ENCODE measurements at places on chromosomes 6 and 20.

DNA sequence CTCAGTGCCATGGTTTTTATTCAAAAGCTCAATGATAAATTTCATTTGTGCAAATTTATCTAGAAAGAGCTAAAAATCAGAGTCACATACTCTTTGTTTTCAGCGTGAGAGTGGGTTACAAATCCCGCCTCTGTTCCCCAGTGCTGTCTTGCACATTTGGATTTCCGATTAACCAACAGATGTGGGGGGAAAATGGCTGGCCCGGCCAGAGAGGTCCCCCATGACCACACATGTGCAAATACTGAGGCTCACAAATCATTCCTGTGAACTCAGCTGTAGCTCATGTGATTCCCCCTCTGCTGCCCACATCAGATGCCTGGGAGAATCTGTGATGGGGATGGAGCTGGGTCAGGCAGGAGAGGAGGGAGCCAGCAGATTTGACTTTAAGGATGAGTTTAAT lies 168.7 kb downstream of the PAX1 start:
- no peak for ATAC-seq

DNA sequence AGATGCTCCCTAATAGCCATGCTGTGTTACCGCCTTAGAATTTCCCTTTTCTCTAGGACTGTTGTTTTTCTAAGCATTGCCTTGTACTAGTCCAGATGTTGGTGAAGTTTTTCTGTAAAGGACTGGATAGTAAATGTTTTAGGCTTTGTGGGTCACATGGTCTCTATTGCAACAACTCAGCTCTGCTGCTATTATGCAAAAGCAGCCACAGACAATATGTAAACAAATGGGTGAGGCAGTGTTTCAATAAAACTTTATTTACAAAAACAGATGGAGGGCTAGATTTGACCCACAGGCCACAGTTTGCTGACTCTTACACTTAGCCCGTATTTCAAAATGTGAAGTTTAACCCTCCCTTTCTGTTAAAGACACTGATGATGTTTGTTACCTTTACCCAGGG lies 207.6 kb upstream of the MYLIP start:
- no peak for ATAC-seq

DNA sequence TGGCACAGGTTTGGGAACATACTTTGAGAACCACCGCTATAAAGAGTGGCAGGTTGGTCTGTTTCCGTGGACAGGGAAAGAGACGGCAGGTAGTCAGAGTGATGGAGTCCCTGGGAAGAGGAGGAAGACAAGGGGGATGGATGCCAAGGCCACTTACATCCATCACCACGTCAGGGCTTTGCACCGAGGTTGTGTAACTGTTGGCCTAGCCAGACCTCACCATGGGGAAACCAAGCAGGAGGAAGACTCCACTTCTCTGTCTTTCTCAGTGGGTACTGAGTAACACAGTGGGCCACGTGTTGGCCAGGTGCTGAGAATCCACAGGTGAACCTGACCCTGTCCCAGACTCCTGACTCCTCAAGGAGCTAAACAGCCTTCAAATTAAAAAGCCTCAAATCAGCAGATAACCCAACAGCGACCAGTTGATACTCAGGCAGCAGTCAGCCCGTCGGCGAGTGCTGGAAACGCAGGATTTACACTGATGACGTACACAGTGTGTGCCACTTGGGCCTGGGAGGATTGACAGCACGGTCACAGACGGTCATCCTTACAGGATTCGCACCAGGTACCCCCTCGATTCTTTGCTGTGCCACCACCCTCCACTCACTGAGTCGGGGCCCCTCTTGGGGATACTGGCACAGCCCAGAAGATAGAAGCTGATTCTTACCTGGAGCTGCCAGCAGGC lies 134.6 kb upstream of the SNX9 start:
- no peak for ATAC-seq

- ATAC-seq, result no peak
These were observed 7.2 kb downstream of the EEF1A2 start for GRCh38 chr20:63491635-63492230.

GRCh38 chr6:71460933-71461332 lies 172.3 kb downstream of the OGFRL1 start:
- no peak for ATAC-seq

- no peak for ATAC-seq
These were observed 115.2 kb downstream of the MRPL14 start for GRCh38 chr6:44012078-44012493.

DNA sequence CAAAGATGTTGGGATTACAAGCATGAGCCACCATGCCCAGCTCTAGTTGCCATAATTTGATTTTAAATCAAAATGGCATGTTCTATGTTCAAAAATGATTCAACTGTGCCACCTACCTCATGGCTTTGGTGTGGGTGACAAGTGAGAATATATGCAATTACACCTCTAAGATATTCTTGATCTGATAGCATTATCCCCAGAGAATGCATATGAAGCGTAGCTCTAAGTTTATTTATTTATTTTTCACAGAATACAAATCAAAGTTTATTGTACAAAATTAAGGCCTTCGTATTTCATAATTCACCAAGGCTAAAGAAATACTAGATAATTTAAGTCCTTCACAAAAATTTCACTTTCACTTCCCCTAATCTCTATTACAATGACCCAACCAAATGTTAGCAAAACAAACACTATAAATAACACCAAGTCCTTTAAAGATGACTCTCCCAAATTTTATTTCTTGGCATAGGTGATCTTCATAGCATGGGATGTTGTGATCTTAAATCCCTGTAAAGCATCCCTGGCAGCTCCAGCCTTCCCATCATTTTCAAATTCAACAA lies 205.9 kb upstream of the TAB2 start:
- peak; percentile 54 for ATAC-seq

- ATAC-seq, result no peak
These were observed 15.0 kb downstream of the RAB23 start for GRCh38 chr6:57207141-57207540.

DNA sequence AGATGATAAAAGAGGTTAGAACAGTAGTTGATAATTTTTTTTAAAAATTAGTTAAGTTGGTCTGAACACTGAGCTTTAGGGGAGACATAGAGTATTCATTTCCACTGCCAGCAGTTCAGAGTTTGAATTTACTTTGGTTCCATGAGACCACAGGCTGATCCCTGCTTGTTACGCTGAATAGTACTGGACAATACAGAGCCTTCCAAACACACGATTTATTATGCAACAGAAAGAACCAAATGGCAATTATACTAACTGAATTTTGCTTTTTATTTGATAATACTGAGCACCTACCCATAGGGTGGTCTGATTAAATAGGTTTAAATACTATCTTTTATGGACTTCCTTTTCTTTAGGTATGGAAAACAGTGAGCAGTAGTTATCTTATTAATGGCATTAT lies 111.4 kb downstream of the POPDC3 start:
- no peak for ATAC-seq

DNA sequence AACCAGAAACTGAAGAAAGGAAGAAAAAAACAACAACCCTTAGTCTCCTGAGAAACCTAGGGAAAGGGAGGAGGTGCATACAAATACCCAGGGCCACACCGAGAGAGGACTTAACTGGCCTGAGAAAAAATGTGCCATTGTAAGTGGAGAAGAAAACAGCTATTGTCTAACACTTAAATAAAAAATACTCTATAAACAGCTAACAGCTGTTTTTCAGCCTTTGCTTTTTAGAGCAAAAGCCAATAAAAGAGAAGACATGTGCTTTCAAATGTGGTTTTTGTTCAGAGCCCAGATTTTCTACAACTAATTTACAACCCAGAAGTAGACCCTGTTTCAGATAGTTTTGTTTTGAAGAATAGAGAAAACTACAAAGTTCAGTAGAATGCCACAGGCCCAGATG lies 56.0 kb upstream of the SLC22A16 start:
- no peak for ATAC-seq

GRCh38 chr6:35280903-35281302 lies 16.7 kb upstream of the DEF6 start:
- ATAC-seq, result no peak

- no peak for ATAC-seq
These were observed 41.8 kb upstream of the F13A1 start for GRCh38 chr6:6362056-6362840.

- ATAC-seq, result no peak
These were observed 1.5 kb downstream of the BTN2A1 start for GRCh38 chr6:26459023-26459810.

DNA sequence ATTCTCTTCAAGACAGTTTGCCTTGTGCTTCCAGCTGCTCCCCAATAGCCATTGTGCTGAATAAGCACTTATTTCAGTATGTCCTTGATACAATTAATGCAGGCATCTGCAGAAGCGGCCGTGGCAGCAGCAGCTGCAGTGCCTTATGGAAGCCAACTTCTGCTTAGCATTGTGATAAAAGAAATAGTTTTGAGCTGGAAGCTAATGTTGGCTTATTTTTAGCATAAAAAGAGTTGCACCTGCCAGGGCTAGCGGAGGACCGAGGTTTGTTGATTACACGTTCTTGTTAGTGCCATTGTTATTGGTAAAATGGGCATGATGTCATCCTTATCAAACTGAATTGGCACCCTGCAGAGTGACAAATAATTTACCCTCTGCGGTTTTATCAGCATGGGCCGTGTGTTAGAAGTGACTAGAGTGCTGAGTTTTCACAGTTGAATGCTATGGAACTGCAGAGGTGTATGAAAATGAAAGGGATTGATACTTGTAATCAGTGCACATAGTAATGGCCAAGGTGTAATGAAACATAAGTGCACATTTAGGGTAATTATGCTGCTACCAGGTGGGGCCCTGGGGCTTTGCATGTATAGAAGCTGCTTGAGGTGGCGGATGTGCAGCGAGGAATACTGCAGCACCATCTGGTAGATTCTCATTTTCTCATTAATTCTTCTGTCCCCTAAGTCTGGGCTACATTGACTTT lies 334.3 kb downstream of the CDKAL1 start:
- no peak for ATAC-seq

DNA sequence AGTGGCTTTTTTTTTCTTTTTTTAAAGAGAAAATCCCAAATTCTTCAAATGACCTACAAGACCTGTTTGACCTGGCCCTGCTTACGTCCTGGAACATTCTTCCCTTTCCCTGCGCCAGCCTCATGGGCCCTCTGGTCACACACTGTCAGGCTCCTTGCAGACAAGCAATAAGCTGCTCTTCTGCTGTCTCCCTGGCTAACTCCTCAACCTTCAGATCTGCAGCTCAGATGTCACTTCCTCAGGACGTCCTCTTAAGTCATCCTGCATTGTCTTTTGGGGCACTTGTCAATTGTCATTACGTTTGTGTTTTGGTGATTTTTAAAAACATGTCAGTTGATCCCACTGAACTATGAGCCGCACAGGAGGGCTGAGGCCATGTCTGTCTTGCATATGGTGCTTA lies 28.9 kb upstream of the SLC35D3 start:
- ATAC-seq, result no peak

GRCh38 chr20:40265825-40266533 lies 423.1 kb downstream of the MAFB start:
- ATAC-seq, result no peak

DNA sequence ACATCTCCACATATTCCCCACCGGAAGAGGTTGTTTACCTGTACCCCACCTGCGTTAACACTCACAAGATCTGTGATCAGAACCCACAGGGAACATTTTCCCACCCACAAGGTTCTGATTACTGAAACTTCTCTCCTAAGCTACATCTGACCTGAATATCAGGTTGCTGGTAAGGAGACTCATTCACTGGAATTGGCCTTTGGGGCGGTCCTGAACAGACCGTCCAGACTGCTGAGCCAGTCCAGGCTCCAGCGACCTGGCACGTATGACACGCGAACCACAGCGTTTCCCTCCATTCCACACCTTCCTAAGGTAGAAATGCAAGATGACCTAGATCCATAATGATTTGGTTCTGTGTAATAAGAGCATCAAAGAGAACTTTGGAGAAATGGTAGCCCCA lies 9.8 kb downstream of the VGLL2 start:
- no peak for ATAC-seq

- peak; percentile 32 for ATAC-seq
These were observed 915 bp downstream of the TMEM63B start for GRCh38 chr6:44128020-44128917.
